ENCODE measurements at places on chromosomes 7 and 10.

- DNase-seq: no peak
These were observed 57.5 kb upstream of the MGAM2 start for GRCh38 chr7:142053988-142054387.

DNA sequence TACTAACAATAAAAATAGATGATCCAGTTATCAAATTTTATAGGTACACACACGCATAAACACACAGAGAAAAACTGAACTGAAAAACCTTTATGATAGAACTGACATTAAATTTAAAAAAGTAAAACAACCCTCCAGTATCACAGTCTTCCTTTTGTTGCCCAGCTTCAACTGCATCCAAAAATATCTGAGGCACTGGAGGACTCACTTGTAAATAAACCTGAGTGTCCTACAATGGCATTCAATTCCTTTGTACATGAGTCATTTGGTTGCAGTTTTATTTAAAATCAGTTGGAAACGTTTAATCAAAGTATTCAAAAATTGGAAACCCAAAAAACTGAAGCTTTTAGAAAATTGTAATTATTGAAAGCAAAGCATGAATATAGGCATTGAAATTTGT lies 265.2 kb upstream of the CSTF2T start:
- DNase-seq: no peak

DNA sequence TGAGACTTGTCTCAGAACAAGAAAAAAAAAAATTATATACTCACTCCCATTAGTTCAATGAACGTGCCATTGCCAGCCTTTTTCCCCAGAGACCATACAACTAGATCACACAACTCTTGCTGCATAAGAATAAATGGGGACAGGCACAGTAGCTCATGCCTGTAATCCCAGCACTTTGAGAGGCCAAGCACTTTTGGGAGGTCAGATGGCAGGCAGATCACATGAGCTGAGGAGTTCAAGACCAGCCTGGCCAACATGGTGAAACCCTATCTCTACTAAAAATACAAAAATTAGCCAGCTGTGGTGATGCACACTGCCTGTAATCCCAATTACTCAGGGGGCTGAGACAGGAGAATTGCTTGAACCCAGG lies 13.6 kb downstream of the PDLIM1 start:
- no peak for DNase-seq

DNA sequence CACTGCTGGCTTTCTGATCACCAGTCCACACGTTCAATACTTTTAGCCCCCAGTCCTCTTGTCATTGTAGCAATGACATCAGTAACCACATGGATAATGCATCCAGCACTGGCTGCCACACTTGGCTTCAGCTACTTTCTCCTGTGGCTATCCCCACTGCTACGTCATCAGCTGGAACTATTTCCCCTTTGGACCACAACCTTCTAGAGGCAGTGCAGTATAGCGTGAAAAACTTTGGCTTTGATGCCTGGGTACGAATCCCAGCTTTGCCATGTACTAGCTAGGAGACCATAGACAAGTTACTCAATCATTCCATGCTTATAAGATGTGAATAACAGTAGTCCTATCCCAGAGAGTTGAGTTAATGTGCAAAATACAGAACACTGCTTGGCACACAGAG lies 63.2 kb downstream of the CCDC3 start:
- DNase-seq: no peak

DNA sequence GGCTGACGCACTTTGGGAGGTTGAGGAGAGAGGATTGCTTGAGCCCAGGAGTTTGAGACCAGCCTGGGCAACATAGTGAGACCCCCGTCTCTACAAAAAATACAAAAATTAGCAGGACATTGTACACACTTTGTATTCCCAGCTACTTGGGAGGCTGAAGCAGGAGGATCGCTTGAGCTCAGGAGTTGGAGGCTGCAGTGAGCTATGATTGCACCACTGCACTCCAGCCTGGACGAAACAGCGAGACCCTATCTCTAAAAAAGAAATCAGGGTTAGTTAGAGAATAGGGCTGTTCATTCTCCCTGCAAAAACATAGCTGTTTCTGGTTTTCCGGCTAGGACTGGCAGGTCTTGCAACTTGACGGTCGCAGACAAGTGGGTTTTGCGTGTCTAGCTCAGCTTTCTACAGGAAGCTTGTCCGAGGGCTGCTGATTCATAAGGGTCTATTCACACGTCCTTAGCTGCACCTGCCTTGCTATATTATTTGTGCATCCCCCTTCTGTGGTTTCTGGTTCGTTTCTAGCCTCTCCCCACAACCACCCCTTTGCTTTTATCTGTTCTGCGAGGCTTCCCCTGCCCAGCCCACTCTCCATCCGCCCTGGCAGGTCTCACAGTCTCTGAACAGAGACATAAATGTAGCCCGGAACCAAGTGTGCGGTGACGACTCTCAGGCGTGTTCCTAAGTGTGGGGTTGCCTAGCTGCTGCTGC lies 10.7 kb downstream of the AMZ1 start:
- DNase-seq: no peak

GRCh38 chr10:29681676-29682448 lies 47.1 kb upstream of the SVIL start:
- no peak for DNase-seq

GRCh38 chr7:24755541-24756407 lies 1.5 kb downstream of the GSDME start:
- DNase-seq: no peak

GRCh38 chr10:35300063-35300699 lies 36.1 kb upstream of the CCNY start:
- DNase-seq: no peak
